ENCODE measurements at places on chromosomes 1 and 21.

DNA sequence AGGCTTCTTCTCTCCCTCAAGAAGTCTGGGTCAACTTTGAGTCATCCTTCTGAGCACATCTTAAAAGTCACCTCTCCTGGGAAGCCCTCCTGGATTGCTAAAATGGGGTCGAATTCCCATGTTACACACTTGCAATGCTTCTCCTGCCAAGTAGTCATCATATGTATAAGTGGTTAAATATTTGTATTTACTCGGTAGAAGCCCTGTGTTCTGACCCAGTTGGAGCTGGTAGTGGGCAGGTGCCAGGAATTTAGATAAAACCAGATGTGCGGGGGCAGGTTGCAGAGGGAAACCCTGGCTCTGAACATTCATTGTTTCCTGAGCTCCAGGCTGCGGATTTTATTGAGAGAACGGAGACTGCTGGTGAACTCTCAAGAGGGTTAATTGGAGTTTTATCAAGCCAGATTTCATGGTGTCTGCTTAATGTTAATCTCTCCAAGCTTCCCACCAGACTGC lies 52.8 kb upstream of the RPL11 start:
- DNase-seq, result no peak

DNA sequence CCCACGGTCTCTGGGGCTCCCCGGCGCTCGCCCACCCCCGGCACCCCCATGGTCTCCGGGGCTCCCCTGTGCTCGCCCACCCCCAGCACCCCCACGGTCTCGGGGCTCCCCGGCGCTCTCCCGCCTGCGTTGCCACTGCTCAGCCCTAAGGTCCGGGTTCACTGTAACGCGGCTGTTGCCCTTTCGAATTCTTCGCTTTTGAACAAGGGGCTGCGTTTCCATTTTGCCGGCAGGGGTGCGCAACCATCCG lies 5.2 kb upstream of the FTCD start:
- no peak for DNase-seq

DNA sequence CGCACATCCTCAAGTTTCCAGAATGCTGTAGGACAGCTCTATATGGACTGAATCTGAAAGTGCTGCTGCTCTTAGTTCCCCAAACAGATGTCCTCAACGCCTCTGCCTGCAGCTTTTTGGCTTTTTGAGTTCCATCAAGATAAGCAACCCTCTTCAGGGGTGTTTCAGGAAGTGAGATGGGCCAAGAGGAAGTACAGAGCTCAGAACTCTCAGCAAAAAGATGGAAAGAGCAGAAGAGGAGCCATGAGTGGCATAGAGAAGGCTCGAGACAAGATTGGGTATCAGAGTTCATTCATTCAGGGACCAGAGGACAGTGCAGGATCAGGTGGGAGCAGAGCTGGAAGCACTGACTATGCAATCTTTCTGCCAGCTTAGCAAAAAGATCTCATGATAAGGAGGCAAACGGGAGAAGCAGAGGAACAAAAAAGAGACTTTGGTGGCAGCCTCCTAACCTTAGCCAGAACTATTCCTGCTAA lies at the start of the genes ADORA3 and TMIGD3:
ADORA3 (minus strand) TSS at position 49 of the 476 bp plus-strand sequence. CDS start 279 bp downstream, outside the sequence.
TMIGD3 (minus strand) TSS at position 49 of the 476 bp plus-strand sequence. CDS start 279 bp downstream, outside the sequence.
- no peak for DNase-seq

GRCh38 chr1:202124142-202124541 lies 1.4 kb downstream of the GPR37L1 start:
- DNase-seq, result no peak

DNA sequence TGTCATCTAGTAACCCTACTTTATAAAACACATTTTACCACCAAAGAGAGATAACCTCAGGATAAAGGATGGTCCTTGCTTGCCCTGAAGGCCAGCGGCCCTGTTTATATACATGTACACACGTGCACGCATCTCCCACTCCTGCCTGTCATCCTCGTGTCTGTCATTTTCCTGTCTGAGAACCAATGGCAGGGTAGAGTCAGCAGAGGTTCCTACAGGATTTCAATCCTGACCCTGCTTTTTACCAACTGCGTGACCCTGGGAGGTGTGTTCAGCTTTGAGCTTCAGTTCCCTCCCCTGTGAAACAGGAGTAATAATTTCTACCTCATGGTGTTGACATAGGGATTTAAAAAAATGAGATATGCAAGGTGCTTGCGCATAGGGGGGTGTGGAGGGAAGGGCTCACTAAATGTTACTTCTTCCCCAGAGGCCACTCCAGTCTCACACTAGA lies 12.3 kb upstream of the RASSF5 start:
- no peak for DNase-seq

DNA sequence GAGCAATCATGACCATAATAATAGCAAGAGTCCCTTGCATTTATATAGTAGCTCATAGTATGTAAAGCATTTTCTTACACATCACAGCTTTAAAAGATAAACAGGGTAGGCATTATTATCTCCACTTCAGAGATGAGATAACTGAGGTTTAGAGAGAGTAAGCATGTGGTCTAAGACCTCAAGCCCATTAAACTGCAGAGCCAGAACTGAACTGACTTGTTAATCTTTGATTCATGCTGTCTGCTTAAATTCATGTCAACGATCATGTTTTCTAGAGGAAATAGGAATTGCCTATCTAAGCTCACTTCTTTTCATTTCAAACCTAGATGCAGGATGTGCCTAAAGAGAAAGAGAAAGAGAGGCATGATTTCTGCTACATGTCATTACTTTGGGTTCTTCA lies 524.8 kb downstream of the PTPRC start:
- no peak for DNase-seq

DNA sequence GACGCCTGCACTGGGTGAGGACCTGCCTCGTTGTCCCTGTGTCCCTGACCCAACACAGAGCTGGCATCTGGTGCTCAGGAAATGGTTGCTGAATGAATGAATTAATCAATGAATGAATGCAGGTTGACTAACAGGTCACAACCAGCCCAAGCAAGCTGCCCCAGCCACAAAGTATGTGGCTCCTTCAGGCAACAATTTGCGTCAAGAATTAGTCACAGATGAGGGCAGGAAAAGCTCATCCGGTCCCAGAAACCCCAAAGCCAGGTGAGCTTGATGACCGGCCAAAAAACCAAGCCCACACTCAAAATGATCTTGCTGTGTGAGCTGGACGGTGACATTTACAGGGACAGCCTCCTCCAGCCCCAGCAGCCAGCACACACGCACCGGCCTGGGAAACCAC lies 40.6 kb upstream of the GPR153 start:
- no peak for DNase-seq

GRCh38 chr1:45334308-45335245 lies 5.4 kb upstream of the TOE1 start:
- DNase-seq, result no peak

- DNase-seq, result no peak
These were observed 57.7 kb downstream of the ZNF697 start for GRCh38 chr1:119590393-119590792.

DNA sequence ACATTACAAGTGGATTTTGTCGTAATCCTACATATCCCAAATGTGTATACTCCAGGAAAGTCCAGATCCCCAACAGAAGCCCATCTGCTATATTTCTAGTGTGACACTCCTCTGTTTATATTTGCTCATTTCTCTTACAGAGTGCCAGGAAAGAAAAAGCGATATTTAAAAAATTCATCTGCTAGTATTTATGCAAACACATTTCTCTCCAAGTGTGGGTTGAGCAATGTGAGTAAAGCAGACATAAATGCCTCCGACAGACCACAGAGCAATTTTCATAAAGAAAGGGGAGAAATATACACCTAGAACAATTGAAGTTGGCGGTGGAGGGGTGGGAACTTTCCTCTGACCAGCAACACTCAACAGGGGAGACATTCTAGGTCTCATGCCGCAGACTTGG lies 22.2 kb upstream of the RAP1A start:
- DNase-seq, result no peak

- DNase-seq, result no peak
These were observed 100.7 kb upstream of the GFI1 start for GRCh38 chr1:92587445-92587844.

- DNase-seq, result no peak
These were observed 197.2 kb downstream of the ADSS2 start for GRCh38 chr1:244254467-244254866.

GRCh38 chr1:8416881-8417280 lies 99.0 kb downstream of the SLC45A1 start:
- DNase-seq, result no peak

- no peak for DNase-seq
These were observed 26.9 kb downstream of the PLEKHO1 start for GRCh38 chr1:150176593-150176992.

DNA sequence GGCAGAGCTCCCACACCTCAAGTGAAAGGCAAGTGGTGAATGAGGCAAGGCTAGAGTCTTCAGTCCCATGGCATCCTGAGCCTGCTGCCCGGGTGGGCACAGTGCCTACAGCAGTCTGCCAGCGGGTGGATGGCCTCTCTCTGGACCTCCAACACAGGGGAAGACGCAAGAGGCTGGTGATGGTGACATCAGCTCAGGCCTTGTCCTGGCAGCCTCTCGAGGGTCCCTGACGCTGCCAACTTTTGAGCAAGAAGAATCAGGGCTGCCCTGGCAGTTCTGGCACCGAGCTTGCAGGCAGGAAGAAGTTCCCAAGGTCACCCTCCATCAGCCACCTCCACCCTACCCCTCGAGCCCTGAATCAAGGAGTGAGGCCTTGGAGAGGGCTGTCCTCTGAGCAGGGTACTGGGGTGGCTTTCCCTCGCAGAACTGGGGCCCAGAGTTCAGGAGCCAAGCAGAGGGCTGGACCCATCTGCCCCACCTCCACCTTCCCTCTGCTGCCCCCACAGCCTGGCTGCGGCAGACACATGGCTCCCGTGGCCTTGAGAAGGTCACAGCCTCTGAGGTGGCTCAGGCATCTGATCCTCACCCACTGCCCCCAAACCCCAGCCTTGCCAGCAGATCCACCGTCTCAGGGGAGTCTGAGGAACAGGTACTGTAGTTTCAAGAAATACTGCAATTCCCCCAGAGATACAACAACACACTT lies 5.8 kb downstream of the RAP1GAP start:
- DNase-seq, result no peak

- DNase-seq, result no peak
These were observed 49.1 kb downstream of the ATP2B4 start for GRCh38 chr1:203675596-203676347.

DNA sequence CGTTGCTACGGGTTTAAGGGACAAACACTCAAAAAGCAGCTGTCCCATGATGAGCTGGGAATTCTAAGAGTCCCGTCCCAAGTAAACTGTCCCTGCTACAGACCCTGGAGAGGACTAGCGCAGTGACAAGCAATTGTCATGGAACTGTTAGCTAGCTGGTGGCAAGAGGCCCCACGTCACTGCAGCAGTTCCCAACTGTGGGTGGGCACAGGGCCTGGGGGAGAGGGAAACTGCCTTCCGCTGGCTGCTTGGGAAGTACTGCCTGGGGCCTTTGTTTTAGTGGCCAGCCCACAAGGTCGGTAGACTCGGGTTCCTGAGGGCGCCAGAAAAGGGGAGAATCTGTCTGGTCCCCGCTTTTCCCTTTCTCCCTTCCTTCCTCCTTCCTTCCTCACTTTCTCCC lies 97.4 kb downstream of the LACTBL1 start:
- no peak for DNase-seq

DNA sequence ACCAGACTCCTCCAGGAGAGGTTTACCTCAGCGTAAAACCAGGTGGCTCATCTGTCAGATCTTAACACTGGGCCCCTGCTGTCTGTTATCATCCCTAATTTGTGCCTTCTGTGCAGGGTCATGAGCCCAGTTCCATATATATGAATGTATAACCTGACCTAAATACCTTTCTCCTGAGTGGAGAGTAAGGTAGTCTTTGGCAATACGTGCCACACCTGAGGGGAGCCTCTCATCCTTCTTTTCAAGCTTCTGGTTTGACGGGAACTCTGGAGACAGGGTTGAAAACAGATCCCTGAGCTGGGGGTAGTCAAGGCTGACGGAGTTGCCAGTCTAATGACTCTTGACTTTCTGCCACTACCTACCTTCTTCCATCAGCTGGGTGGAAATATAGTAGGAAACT lies 4.1 kb downstream of the SFT2D2 start:
- DNase-seq, result no peak

GRCh38 chr1:11481019-11481418 lies 2.1 kb downstream of the DISP3 start:
- no peak for DNase-seq

DNA sequence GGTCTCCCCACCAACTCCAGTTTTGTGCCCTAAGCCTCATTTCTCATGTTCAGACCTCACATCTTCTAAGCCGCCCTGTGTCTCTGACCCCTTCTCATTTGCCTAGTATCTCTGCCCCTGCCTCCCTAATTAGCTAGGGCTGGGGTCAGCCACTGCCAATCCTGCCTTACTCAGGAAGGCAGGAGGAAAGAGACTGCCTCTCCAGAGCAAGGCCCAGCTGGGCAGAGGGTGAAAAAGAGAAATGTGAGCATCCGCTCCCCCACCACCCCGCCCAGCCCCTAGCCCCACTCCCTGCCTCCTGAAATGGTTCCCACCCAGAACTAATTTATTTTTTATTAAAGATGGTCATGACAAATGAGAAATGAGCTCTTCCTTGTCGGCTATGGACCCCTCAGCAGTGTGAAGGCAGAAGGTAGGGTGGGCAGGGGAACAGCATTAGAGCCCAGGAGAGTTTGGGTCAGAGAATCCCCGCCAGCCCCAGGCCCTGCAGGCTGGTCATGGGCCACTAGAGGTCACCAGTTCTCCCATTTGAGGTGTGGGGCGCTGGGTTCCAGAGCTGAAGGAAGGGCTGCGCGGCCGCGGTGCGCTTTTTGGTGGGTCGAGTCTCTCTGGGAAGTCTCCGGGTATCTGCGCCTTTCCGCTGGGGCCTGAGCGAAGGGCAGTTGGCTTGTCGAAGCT lies 11.5 kb downstream of the ADAMTSL4 start:
- peak; percentile 79 for DNase-seq

DNA sequence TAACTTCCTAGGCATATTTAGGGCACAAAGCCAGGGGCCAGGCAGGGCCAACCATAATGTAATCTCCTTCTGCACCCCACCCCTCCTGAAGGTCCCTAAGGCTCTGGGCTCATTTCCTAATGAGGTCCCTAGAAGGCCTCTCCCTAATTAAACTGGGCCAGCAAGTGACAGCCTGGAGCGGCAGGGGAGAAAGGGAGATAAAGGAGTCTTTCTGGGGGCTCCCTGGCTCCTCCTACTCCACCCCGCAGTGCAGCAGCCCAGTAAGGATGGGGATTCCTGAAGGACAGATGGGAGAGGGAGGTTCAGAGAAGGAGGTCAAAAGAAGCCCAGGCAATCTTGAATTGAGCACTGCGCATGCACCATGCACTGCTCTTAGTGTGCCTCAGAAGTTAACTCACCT lies 12.8 kb downstream of the LRP8 start:
- no peak for DNase-seq

DNA sequence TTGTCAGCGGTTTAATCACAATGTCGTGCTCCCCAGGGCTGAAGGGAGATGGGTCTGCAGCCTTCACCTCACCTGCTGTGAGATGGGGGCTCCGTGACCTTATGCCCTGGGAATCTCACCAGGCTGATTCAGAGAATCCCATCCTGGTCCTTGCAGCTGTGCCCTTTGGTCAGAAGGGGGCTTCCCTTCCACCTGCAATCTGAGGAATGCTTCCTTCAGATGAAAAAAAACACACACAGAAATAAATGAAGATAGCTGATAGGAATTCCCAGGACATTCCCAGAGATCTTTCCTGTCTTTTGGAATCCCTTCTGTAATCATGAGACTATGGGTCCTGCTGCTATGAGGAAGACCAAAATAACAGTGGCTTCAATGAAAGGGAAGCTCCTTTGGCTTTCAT lies 127.0 kb upstream of the VAMP3 start:
- DNase-seq, result no peak

DNA sequence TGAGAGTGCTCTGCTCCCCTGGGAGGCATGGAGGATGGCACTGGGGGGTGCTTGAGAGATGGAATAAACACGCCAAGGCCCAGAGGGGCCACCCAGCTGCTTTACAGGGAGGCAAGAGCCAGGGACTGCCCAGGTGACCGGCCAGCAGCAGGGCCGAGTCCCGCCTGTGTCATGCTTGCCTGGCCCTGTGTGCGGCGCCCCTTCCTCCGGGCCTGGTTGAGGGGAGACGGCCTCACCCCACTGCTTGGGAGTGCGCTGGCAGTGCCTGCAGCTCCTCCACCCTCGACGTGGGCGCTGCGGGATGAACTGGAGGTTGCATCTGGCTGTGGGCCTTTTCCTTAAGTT lies 33.1 kb upstream of the COL6A2 start:
- DNase-seq, result no peak

Data from activated T-cell treated with anti-CD3 and anti-CD28 coated beads for 24 hours (primary cell).